ENCODE measurements at places on chromosomes 16 and 17.

GRCh38 chr17:50779747-50780353 is 12.5 kb upstream of the ANKRD40CL start:
- no peak for DNase-seq

DNA sequence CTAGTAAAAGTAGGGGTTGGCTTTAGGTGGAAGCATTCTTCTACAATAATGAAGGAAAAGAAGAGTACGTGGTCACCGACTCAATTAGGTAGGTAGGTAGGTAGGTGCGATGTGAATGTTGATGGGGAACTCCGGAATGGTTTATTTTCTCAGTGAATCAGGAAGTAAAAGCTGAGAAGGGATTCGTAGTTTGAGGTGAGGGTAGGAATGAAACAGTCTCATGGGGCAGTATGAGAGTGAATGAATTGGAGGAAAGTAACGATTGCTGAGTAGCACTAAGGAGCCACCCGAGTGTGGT is 13.9 kb downstream of the PER1 start:
- DNase-seq, result no peak

DNA sequence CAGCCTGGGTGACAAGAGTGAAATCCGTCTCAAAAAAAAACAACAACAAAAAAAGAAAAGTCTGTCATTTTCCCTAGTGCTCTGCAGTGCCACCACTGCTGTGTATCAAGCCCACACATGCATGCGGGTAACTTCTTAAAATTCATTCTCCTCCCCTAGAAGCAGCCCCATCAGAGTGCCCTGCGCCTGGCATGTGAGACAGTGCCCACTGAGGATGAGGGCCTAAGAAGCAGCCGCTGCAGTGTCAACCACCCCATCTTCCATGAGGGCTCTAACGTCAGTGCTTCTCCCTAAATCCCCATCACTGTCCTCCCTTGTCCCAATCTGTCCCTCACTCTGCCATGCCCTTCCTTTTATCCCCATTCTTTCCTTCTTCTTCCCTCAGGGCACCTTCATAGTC is 10.2 kb downstream of the COX6A2 start:
- DNase-seq, result no peak

DNA sequence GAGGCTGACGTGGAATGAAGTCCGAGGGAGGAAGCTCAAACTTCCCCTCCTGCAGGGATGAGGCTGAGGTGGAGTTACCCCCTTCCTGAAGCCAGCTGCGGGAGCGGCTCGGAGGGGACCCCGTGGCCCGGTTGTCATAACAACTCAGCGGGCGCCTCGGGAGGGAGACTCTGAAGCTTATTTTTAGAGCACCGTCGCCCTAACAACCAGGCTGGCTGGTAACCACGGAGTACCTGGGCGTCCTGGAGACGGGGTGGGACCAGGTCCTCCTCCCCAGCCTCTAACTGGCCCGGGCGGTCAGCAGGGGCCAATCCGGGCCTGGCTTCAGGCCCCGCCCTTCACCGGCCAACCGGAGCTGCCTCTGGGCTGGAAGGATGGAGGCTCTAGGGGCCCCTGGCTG is 27.7 kb downstream of the NECAB2 start:
- DNase-seq, result peak; percentile 88

DNA sequence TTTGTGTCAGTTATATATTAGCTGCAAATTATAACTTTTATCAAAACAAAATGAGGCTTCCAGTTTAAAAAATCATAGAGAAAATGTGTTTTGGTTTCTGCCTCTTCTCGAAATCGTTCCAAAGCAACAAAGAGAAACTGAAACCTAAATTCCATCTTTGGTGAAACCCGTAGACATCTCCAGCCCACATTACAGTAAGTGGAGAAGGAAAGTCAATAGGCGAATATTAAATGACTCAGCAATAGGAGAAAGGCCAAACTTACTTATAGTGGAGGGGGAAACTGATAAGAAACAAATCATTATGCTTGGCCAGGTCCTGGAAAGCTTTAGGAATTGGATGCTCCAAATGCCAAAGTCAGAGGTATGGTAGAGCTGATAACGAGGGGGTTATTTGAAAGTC is 103.0 kb upstream of the SHISA6 start:
- DNase-seq, result no peak

GRCh38 chr17:81941484-81942166 is 4.5 kb upstream of the PYCR1 start:
- DNase-seq, result no peak

GRCh38 chr17:28724500-28725165 is 1.4 kb downstream of the TLCD1 start:
- peak; percentile 37 for DNase-seq

GRCh38 chr17:83006515-83007455 is 72.6 kb upstream of the METRNL start:
- DNase-seq, result no peak

- DNase-seq, result no peak
These were observed 31.5 kb downstream of the AXIN2 start for GRCh38 chr17:65529761-65530522.

DNA sequence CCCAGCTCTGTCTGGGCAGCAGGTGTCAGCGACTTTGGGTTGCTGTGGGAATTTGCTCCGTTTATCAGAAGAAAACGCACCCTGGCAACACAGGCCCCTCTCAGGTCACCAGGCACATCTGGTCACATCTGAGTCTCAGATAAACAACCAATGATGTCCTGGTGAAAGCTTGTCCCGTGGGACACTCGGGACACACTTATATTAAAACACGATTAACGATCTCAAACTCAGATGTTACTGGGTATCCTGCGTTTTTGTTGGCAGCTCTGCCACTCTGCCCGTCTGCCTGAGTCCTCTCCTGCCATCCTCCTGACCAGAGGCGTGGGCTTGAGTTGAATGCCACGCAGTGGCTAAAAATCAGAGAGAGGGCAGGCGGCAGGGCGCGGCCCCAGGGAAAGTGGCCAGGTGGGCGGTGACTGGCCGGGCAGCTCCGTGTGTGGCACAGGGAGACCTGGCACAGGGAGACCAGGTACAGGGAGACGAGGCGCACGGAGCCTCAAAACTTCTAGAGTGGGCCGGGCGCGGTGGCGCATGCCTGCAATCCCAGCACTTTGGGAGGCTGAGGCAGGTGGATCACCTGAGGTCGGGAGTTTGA is 2.1 kb downstream of the SECTM1 start:
- DNase-seq, result no peak

GRCh38 chr17:20141198-20141972 is 132.2 kb downstream of the SPECC1 start:
- DNase-seq, result no peak

All from mesendoderm (in vitro differentiated cells).